ENCODE measurements at places on chromosomes 11 and 22.

- DNase-seq = peak; percentile 49
Measured at GRCh38 chr22:30253205-30253852, 6.8 kb upstream of the LIF start.

- no peak for DNase-seq
Measured at GRCh38 chr22:50225200-50225969, 19.4 kb downstream of the TUBGCP6 start.

- no peak for DNase-seq
Measured at GRCh38 chr11:133518702-133519264, 13.5 kb downstream of the OPCML start.

DNA sequence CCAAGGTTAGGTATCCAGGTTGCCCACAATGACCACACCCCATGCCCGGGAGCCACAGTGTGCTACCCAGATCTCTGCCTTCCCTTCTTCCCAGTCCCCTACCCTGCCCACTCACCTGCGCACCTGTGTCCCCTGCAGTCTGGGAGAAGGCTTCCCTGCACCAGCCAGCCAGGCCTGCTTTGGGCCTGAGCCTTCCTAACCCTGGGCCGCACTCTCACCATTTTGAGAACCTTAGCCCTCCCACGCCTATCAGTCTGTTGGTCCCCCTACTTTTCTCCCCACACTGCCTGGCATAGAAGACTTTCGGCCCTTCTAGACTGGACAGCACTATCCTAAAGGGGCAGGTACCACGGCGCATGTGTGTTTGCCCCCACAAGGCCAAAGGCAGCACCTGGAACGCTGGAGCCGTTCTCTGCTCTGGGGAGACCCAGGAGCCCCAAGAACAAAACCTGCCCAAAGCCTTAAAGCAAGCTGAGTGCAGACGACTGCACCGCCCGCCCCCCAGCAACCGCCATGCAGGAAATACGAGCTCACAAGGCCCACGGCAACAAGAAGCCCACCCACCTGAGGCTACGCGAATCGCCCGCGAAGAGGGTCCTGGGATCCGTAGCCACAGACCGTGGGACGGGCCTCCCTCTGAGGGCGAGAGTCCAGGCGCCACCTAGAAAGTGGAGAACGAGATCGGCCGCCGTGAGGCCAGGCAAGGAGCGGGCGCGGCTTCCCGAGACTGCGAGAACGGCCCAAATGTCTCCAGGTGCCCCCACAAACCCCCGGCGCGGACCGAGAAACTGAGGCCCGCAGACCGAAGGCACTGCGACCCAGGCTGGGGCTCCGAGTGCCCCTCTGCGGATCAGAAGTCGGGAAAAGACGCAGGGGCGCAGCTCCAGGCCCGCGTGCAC is 546 bp downstream of the GNB1L start:
- no peak for DNase-seq

DNA sequence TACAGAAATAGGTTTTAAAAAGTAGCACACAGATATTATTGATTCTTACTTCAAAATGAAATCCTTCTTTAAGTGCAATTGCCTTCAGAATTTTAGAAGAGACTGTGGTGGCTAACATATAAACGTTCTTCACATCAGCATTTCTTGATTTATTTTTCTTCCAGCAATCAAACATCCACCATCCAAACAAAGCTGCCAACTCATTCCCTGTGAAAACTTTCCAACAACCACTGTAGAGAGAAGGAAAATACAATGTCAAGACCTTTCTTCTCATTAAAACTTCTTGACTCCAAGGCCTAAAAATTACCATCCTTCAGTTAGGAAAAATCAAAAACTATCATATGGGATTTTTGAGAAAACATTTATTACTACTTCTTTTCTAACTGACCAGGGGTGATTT is 34.0 kb upstream of the P4HA3 start:
- DNase-seq = no peak

DNA sequence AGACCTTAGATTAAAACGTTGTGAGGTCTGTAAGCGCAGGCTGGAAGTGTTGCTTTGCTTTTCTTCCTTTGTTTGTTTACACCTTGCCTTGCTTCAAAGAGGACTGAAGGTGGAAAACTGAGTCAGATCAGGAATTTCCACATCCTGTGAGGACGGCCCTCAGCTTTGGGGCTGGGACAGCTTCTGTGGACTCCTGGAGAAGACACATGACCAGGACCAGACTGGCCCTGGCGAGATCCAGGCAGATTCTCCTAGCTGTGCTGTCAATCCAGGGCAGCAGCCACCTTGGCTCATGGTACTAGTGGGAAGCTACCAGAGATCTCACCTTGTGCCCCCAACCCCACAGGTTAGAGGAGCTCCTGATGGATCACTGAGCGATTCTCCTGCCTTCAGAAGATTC is 1461.9 kb downstream of the TBC1D22A start:
- DNase-seq = no peak

GRCh38 chr11:428295-428694 is 13.5 kb upstream of the SIGIRR start:
- no peak for DNase-seq

DNA sequence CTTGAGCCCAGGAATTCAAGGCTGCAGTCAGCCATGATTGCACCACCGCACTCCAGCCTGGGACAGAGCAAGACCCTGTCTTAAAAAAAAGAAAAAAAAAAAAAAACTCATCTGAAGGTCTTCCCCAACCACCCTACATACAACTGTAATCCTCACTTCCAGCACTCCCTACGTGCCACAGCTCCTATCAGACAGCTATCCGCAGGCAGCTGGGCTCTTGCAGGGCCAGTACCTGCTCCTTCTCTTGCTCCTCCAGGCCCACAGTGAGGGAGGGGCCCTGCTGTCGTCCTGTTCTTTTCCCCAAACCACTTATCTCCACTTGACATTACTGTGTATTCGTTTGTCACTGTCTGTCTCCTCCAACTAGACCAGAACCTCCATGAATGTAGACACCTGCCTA is 156.1 kb upstream of the NECTIN1 start:
- DNase-seq = no peak

- no peak for DNase-seq
Measured at GRCh38 chr11:97964332-97965004, 1056.3 kb upstream of the CNTN5 start.

Measured in uterus (tissue), 4 donors.